ENCODE measurements at places on chromosomes 5 and 9.

DNA sequence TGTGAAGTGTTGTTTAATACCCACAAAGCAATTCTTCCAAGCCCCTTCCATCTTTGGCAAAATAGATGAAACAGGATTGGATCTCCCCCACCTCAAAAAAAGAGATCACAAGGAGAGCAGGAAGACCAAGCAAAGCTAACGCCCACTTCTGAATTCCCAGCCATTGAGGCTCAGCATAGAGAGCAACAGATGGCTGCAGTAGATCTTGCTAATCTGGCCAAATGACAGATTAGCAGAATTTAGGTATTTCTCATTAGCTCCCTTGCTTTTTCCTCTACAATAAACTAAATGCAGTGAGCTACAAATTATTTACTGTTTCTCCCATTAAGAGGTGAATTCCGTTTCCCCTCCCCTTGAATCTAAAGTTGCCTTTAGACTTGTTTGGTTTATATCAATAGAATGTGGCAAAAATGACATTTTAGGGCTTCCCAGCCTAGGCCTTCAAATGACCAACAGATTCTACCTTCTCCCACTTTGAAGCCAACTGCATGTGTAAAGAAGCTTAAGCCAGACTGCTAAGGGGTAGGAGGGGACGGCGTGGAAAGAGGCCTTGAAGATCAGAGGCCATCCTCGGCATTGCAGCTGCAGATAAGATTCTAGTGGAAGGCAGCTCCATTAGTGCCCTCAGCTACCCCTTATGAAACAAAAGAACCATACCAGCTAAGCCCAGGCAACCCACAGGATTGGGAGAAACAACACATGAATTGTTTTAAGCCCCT is 56.8 kb upstream of the CPEB4 start:
- no peak for DNase-seq

GRCh38 chr9:120545701-120546550 is 34.0 kb downstream of the CDK5RAP2 start:
- no peak for DNase-seq

DNA sequence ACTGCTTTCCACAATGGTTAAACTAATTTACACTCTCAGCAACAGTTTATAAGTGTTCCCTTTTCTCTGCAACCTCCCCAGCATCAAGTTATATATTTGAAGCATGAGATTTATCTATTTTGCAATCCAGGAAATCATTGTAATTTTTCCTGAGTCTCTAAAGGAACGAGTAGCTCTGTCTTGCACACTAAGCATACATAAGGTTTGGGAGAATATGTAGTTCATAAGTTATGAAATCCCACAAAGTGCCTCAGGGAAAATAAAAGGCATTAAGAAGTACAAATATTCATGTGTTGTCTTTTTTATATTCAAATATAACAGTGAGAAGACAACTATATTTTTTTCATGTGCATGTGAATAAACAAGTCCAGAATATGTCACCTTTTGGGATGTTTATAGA is 377.1 kb upstream of the RORB start:
- DNase-seq: no peak

DNA sequence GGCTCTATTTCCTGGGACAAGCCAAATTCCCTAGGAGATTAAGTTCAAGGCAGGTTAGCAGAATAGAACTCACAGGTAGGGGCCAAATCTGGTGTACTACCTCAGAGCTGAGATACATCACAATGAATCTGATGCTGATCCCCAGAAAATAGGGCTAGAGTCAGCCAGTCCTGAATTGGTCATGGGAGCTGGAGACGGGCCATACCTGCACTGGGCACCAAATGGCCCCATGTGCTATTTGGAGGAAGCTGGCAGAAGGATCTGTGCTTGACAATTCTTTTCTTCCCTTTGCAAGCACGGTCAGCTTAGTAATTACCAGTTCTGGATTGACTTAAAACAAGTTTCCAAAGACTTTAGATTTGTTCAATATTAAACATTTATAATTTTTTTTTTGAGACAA is 10.4 kb upstream of the GNAQ start:
- DNase-seq: no peak

DNA sequence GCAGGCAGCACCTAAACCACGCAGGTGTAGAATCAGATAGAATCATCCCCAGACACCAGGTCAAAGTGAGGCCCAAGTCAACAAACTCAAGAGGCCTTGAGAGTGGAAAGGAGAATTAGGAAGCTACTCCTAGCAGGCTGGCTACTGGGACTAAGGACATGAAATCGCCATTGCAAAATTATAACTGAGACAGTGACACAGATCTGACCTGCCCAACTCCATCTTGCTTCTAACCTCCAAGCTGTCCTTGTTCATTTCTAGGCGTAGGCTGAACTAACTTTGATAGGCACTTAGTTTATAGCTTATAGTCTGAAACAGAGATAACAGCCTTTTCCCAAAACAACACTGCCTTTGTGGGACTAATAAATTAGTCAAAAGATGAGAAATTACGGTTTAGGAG is 52.8 kb downstream of the ACTL7B start:
- no peak for DNase-seq

DNA sequence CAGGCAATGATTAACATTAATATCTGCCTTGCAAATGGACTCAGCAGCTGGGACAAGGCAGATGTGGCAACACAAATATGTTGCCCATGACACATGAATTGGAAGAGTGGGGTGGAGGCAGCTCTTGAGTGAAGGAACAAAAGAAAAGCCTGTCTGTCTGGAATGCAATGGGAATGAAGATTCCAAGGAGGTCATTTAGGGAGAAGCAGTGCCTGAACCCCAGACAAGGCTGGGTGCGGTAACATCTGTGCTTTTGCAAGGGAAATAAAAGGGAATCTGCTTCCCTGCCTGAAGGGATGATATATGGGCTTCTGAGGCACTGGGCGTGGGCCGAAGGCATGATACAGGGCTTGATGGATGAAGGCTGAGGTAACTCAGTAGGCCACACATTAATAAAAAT is 94.1 kb upstream of the TRIM32 start:
- no peak for DNase-seq

DNA sequence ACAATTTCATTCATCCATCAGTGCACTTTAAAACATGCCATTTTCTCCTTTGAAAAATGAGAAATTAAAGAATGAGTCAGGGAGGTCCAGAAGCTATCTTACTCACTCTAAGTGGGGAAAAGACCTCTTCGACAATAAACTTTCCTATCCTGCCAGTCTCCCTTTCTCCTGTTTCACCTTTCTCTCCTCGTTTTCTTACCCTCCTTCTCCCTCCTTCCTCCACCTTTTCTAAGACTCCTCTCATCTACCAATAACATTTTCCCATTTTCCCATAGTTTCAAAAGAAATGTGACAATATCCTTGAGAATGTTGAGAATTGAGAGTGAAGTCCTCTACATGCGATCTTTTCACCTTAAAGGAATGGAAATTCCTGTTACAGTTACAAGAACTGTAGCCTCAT is 450.5 kb upstream of the GRAMD2B start:
- no peak for DNase-seq

DNA sequence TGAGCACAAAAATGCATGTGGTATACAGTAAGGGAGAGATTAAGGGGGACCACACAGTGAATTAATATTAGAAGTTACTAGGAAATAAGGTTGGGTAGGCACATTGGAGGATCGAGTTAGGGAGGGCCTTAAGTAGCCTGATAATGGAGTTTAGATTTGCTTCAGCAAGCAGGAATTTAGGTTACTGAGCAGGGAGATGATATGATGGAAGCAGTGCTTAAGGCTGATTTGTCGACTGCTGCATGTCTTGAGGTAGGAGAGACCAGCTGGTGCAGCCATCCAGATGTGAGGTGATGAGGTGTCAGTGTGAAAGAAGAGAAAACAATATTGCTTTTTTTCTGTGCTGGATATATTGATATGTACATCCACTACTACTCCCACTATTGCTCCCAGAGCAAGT is 55.2 kb upstream of the ACTBL2 start:
- no peak for DNase-seq

GRCh38 chr9:108924466-108924865 is 9.5 kb downstream of the ELP1 start:
- DNase-seq: no peak

DNA sequence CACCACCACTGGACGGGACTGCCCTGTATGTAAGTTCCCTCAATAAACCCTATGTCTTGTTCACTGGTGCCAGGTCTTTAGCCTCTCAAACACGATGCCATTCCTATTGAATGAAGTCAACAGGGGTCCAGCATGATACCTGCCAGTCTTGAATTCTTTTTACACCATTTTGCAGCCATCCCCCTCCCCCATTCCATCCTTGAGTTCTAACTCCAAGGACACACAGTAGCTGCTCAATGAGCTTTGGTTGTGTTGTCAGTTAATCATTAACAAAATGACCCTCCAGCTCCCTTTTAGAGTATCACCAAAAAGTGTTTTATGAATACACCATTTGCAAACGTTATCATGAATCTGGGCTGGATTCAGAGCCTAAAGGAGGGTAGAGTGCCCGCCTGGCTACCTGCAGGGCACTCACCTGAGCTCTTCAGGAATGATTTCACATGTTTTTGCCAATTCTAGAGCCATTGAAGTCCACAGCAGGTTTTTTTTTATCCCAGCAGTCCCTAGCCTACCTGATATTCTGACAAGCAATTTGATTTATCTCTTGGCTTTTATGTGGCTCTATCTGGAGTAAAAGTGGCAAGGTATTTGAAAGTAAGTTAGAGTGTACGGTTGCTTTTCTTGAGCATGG is 271.8 kb downstream of the SMARCA2 start:
- no peak for DNase-seq

DNA sequence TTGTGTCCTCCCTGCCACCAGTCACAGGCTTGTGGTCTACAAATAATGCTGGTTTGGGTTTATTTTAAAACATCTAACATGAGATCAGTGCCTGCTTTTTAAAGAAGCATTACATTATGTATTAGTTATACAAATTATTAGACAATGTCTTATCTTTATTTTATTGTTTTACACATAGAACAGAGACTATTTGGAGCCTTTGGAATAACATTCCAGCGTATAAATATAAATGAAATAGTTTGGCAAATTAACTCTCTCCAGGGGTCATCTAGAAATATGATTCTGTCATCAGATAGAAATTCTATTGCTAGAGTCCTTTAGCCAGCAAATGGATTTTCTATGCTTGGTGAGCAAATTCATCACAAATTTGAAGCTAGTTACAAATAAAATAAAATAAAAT is 22.4 kb downstream of the MAP1B start:
- no peak for DNase-seq

GRCh38 chr5:33242277-33242676 is 198.5 kb upstream of the TARS1 start:
- DNase-seq: no peak

DNA sequence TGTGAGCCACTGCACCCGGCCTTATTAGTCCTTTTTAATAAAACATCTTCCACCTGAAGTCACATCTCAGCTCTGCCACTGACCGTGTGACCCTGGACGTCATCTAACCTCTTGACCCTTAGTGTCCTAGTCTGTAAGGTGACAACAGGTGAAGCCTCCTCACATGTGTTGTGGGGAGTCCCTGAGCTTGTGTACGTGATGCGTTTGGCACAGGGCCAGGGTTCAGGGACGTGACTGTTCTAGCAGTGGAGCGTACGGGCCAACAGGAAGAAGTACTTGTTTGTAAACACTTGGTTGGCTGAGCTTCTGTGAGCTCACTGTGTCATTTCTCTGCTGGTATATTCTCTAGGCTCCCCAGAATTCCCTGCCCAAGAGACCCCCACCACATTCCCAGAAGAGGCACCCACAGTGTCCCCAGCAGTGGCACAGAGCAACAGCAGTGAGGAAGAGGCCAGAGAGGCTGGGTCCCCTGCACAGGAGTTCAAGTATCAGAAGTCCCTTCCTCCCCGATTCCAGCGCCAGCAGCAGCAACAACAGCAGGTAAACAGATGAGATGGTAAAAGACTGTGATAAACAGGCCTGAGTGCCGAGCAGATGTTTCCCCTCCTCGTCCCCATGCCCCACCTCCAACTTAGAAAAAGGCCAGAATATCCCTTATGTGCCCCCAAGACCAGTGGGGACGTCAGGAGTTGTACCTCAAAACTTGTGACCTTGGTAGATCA is 35.3 kb upstream of the POMT1 start:
- DNase-seq: no peak

DNA sequence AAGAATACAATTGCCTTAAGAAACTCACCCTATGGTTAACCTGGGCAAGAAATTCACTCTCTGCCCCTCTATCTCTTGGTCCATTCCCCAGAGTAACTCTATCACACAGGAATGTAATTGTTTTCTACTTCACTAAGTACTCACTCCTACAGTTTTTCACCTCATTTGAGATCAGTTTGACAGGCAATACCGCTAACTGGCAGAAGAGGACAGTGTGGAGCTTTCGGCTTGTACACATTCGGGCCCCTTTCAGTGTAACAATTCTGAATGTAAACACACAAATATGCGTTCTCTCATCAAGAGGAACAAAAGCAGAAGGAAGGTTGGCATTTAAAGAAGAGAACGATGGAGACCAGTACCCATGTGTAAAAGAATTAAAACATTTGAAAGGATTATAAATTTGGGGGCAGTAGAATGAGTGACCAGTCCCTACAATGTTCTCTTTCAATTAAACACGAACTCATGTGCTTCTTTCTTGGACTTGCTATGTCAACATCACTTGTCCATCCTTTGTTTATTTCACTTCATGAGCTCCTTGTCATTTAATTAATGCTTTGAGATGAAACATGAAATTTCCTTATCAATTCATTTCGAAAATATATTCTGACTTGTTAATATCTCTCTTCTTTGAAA is 188.5 kb upstream of the GRAMD2B start:
- DNase-seq: no peak

GRCh38 chr5:72434781-72435437 is 72.3 kb downstream of the ZNF366 start:
- no peak for DNase-seq

DNA sequence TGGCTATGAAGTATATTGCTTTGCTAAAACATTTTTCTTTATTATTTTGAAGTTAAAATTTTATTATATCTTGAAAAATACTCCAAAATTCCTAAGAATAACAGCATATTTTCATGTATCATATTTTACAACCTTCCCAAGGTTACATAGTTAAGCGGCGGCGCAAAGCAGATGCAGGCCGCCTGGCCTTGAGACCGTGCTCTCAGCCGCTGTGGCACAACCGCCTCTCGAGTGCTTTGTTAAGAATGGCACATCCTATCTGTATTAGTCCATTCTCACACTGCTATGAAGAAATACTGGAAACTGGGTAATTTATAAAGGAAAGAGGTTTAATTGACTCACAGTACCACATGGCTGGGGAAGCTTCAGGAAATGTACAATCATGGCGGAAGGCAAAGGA is 228.8 kb downstream of the ARRDC3 start:
- no peak for DNase-seq

- DNase-seq: peak; percentile 2
Measured at GRCh38 chr5:123035918-123036390, 571 bp downstream of the PPIC start.

- no peak for DNase-seq
Measured at GRCh38 chr9:108515856-108516255, 339.9 kb downstream of the ACTL7B start.

DNA sequence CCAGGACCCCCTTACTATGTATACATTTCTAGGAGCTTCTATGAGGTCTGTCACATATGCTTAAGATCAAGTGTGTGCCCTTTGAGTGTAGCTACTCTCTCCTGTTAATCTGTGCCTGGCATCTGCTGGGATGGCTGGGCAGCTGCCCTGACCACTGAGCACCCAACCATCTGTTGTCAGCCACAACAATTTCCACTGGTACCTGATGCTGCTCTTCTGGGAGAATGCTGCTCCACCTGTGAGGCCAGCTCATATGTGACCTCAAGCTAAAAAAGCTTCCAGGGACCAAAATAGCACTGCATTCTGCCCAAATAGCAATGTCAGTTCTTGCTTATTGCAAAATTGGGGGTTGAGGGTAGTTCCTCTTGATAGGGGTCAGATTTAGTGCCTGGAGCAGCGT is 595.6 kb downstream of the RAB3C start:
- DNase-seq: no peak
